Stimulated activated CD4-positive, alpha-beta T cell treated with anti-CD3 and anti-CD28 coated beads, Interleukin-4, amount 100 ng/mL, for 1 hour (primary cell): ENCODE measurements at places on chromosomes 13 and 19.
A peak's percentile ranks its signal among the peaks of the same experiment; 100 is the strongest.

DNA sequence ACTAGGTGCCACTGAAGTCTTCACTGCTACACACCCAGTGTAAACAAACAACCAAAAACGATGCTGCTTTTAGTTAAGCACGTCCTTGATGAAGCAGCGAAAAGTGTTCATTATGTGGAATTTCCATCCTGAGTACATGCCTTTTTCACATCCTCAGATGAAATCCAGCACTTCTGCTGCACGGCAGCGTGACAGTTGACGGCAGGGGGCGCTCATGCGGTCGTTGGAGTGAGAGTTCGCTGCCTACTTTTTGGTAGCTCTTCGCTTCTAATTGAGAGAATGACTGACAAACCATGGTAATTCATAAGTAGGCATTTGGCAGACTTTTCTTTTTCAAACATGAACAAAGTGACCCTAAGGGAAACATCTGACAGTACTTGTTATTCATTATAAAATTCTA is 1124.9 kb downstream of the EFNB2 start:
- DNase-seq, result peak; percentile 23

- DNase-seq, result no peak
Observed at GRCh38 chr19:34096020-34096915, 76.0 kb upstream of the LSM14A start.

DNA sequence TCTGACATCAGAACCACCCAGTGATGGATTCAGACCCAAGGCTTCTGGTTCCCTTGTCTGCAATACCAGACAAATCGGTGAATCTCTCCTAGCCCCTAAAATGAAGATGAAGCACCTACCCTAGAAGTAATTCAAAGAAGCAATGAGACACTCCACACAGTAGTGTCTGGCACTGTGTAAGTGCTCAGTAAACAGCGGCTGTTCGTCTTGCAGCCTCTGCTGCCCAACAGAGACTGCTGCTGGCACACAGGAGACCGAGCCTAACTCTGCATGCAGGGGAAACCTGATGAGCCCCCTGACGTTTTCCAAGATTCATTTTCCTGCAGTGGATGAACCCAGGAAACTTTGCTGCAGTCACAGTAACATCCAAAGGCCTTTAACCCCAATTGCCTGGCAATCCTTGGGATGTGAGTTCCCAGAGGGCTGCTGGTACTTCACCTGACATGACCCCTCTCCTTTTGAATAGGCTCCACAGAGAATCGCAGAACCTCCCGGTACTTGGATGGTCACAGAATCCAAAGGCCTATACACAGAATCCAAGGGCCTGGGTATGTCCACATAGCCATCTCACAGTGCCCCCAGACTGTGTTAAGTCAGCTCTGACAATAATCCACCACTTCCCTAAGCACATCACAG is 6.7 kb downstream of the MED26 start:
- DNase-seq, result no peak

GRCh38 chr19:39795001-39795400 is 16.3 kb downstream of the LEUTX start:
- DNase-seq, result no peak

- no peak for DNase-seq
Observed at GRCh38 chr13:97283888-97284287, 61.8 kb downstream of the MBNL2 start.

DNA sequence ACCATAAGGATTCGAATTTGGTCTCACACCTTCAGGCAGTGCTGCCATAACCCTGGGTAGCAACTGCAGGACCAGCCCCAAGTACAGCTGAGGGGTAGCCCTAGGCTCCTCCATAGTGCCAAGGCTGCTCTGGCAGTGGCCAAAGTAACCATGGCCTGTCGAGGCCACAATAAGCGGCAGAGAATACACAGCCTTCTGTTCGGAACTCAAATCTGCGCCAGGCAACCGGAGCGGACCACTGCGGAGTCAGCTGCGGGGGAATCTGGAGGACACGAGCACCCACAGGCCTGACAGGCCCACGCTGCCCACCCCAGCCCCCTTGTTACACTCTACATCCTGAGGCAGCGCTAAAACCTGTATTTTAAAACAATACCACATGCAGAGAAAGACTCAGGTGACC is 48.7 kb downstream of the CCDC70 start:
- no peak for DNase-seq

DNA sequence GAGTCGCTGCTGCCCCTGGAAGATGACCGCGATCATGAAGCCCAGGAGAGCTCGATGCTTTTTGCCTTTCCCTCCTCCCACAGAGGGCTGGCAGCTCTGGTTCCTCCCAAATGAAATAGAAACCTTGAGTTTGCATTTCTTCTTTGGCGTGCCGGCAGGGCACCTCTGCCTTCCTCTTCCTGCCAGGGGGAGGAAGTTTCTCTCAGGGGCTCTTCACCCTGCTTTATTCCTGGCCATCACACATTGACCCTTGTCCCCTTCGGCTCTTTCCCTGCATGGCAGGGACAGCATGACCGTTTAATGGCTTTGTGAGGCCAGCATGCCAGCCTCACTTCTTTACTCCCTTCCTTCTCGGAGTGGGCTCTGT is 47.9 kb downstream of the ACTN4 start:
- DNase-seq, result no peak

GRCh38 chr19:5567360-5567969 is at the start of gene TINCR:
TSS of gene TINCR (minus strand) at chr19:5567953.
- DNase-seq, result no peak

DNA sequence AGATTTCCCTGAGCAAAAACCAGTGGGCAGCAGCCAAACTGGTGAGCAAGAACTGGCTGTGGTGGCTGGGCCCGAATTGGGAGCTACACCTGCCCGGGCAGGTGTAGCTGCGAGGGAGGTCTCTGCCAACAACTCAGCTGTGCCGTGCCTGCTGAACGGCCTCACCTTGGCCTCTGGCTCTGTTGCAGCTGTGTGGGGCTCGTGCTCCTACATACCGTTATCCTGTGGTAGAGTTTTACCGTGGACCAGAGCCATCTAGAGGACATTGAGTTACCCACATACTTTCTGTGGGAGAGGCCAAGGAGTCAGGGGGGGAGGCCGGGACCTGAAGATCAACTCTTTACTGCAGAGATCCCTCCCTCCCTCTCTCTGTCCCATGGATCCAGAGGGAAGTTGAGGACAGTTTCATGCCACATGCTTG is 113.2 kb downstream of the TM9SF2 start:
- no peak for DNase-seq
